ENCODE measurements at places on chromosomes 16 and 17.

- no peaks in the 10 kb centered on the region for H3K27me3 ChIP-seq
- H3K27ac ChIP-seq: no peak overlapping the region
- H3K4me3 ChIP-seq: no peak overlapping the region
- H3K4me1 ChIP-seq: no peaks in the 10 kb centered on the region
- no peaks in the 10 kb centered on the region for H3K36me3 ChIP-seq
These were observed 172.3 kb upstream of the IRX6 start for GRCh38 chr16:55151561-55152305.

GRCh38 chr17:17902877-17903276 lies 66.1 kb upstream of the SREBF1 start:
- no peak for DNase-seq
- H3K36me3 ChIP-seq: peaks cover 13% of the 10 kb centered on the region
- no peak overlapping the region for H3K4me3 ChIP-seq
- peaks cover 5% of the 10 kb centered on the region for H3K4me1 ChIP-seq
- no peak overlapping the region for H3K27ac ChIP-seq
- no peaks in the 10 kb centered on the region for H3K27me3 ChIP-seq

GRCh38 chr16:680967-681745 lies 946 bp downstream of the STUB1 start:
- H3K27ac ChIP-seq: peak overlapping the region; percentile 48
- peak overlapping the region; percentile 72 for H3K4me3 ChIP-seq
- no peak for DNase-seq
- peaks cover 40% of the 10 kb centered on the region for H3K4me1 ChIP-seq
- H3K27me3 ChIP-seq: no peaks in the 10 kb centered on the region
- H3K36me3 ChIP-seq: peaks cover 15% of the 10 kb centered on the region

GRCh38 chr16:81224824-81225223 lies 13.7 kb upstream of the BCO1 start:
- H3K27me3 ChIP-seq: peaks cover 3% of the 10 kb centered on the region
- no peak for DNase-seq
- no peaks in the 10 kb centered on the region for H3K36me3 ChIP-seq
- H3K4me3 ChIP-seq: no peak overlapping the region

- peaks cover 75% of the 10 kb centered on the region for H3K4me1 ChIP-seq
- peaks cover 47% of the 10 kb centered on the region for H3K36me3 ChIP-seq
- peak overlapping the region; percentile 80 for H3K4me3 ChIP-seq
- peak; percentile 82 for DNase-seq
- H3K27ac ChIP-seq: peak overlapping the region; percentile 90
These were observed 59.8 kb upstream of the RPH3AL start for GRCh38 chr17:412211-413015.

DNA sequence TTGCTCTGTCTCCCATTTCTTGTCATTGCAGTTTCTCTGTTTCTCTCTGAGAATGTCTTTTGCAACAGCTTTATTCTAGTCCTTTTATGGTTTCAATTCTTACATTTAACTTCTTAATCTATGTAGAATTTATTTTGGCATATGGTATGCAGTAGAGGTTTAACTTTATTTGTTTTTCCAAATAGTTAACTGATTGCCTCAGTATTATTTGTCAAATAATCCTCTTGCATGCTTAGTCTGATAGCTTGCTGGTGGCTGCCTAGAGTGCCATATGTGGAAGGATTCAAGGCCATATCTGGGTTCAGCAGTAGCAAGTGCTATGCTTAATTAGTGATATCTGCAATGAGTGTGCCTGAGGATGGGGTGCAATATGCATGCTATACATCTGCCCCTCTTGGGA lies 6.9 kb downstream of the SNTB2 start:
- DNase-seq: no peak
- H3K4me1 ChIP-seq: peaks cover 28% of the 10 kb centered on the region
- peaks cover 4% of the 10 kb centered on the region for H3K36me3 ChIP-seq
- no peaks in the 10 kb centered on the region for H3K27me3 ChIP-seq
- no peak overlapping the region for H3K27ac ChIP-seq
- no peak overlapping the region for H3K4me3 ChIP-seq

DNA sequence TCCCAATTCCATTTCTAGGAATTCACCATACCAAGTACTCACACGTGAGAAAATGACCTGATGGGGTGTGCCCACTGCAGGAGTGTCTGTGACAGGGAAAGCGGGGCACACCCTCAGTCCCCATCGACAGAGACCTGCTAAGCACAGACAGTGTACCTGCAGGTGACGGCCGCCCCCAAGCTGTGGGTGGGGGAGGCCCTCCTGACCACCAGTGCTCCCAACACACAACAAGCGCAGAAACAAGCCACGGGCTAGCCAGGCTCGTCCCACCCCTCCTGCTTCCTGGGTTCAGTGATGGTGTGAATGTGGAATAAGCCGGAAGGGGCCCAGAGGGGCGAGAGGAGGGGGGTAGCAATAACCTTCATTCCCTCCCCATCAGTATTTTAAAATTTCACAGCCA lies 31.9 kb downstream of the ZCCHC14 start:
- peaks cover 37% of the 10 kb centered on the region for H3K4me1 ChIP-seq
- DNase-seq: no peak
- no peak overlapping the region for H3K4me3 ChIP-seq
- no peak overlapping the region for H3K27ac ChIP-seq

DNA sequence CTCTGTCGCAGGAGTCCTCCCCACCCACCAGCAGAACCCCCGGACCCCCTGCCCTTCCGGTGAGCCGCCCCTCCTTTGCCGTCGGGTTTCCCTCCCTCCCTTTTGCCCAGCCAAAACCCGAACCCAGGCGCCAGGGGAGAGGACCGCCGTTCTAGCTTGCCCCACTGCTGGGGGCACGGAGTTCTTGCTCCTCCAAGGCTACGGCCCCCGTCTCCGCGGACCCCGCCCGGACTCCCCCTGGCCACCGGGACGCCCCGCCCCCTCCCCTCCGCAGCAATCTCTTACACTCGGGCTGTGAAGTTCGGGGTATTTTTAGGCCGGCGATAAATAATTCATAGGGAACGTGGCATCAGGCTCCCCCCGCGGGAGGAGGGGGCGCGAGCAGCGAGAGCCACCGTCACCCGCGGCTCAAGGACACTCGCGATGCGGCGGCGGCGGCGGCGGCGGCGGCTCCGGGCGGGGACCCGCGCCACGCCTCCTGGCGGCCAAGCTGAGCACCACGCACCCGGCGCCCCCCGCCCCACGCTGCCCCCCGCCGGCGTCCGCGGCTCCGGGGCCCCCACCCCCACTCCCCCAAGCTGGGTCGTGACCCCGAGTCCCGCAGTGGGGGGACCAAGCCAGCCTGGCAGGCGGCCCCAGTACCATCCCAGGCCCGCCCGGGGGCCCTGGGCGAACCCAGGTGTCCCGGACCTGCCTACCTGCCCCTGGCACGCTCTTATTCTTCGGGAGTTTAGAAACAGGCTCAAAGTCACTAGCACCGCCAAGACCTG lies at the start of gene GRIN2C:
GRIN2C (minus strand) TSS at position 427 of the 770 bp plus-strand sequence. CDS start 4,793 bp downstream, outside the sequence.
- H3K27me3 ChIP-seq: peaks cover 58% of the 10 kb centered on the region
- peaks cover 7% of the 10 kb centered on the region for H3K4me1 ChIP-seq
- peak within 1 kb of the TSS; percentile 21 for H3K27ac ChIP-seq
- no peak within 1 kb of the TSS for H3K4me3 ChIP-seq
- H3K36me3 ChIP-seq: peaks cover 1% of the 10 kb centered on the region

GRCh38 chr16:20851601-20852000 lies 45.3 kb downstream of the REXO5 start:
- H3K4me1 ChIP-seq: peaks cover 29% of the 10 kb centered on the region
- no peak for DNase-seq
- peaks cover 11% of the 10 kb centered on the region for H3K36me3 ChIP-seq
- no peaks in the 10 kb centered on the region for H3K27me3 ChIP-seq

GRCh38 chr16:63703612-63704011 lies 1418.3 kb downstream of the CDH11 start:
- no peak for DNase-seq
- H3K27ac ChIP-seq: no peak overlapping the region
- H3K4me1 ChIP-seq: no peaks in the 10 kb centered on the region
- no peaks in the 10 kb centered on the region for H3K27me3 ChIP-seq

DNA sequence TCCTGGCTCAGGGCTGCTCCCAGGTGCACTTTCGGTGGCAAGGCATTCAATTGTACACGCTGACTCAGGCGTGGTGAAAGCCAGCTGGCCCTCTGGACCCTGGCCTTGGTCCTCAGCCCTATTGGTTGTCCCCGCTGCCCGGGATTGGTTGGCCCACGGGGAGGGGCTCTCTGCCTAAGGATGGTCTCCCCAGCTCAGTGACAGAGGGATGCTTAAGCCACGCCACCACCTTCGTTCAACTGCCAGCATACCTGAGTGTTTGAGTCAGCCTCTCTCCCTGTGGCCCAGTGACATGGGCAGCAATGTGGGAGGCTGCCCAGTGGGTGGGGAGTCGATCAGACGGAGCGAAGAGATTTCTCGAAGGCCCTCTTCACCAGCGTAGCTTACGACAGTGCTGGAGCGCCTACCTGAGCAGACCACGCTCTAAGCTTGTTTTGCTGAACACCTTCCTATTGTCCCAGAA lies 30.3 kb downstream of the IRF8 start:
- H3K27me3 ChIP-seq: peaks cover 5% of the 10 kb centered on the region
- H3K4me1 ChIP-seq: peaks cover 10% of the 10 kb centered on the region
- H3K36me3 ChIP-seq: no peaks in the 10 kb centered on the region
- no peak for DNase-seq
- H3K4me3 ChIP-seq: no peak overlapping the region

DNA sequence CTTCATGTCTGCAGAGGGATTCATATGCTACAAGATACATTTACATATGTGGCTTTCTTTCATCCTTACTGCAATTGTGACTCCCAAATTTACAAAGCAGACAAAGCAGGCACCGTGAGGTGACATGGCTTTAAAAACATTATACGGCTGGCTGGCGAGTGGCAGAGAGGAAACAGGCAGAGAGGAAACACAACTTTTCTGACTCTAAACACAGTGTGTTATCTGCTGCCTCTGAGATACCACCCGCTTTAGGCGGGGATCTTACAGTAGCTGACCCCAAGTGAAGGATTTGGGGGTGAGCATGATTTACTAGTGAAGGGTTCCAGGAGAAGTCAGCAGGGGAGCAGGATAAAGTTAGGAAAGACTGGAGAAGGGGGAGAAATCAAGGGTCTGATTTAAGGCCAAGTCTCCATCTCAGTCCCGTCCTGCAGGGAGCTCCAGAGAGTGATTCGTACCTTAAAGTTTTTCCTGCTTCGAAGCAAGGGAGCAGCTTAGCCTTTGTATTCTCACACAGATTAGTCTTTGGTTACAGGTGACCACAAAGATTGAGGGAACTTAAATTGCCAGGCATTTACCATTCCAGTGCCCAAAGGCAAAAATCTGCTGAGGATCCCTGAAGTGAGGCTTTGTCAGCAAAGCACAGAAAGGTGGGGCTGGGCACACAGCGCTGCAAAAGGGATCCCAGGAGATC lies 355.0 kb downstream of the GRIN2A start:
- no peaks in the 10 kb centered on the region for H3K36me3 ChIP-seq
- DNase-seq: no peak
- H3K4me3 ChIP-seq: no peak overlapping the region
- H3K27me3 ChIP-seq: no peaks in the 10 kb centered on the region
- no peak overlapping the region for H3K27ac ChIP-seq

GRCh38 chr17:6755281-6755680 lies 565 bp upstream of the XAF1 start:
- peaks cover 2% of the 10 kb centered on the region for H3K27me3 ChIP-seq
- H3K4me3 ChIP-seq: peak overlapping the region; percentile 99
- peak overlapping the region; percentile 100 for H3K27ac ChIP-seq
- H3K4me1 ChIP-seq: peaks cover 63% of the 10 kb centered on the region
- H3K36me3 ChIP-seq: peaks cover 44% of the 10 kb centered on the region
- DNase-seq: no peak

DNA sequence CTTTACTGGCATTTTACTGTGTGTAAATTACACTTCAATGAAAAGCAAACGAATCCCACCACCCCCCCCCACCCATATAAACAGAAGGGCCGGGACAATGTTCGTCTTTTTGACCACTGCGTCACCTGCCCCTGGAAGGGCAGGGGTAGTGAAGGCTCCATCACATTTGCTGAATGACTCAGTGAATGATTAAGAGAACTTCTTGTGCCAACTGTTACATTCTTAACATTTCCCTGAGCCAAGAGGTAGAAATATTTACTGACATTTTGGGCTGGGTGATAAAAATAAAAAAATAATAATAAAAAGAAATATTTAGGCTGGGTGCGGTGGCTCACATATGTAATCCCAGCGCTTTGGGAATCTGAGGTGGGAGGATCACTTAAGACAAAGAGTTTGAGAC lies 24.1 kb downstream of the C16orf96 start:
- H3K4me3 ChIP-seq: no peak overlapping the region
- no peaks in the 10 kb centered on the region for H3K36me3 ChIP-seq
- no peaks in the 10 kb centered on the region for H3K4me1 ChIP-seq
- H3K27ac ChIP-seq: no peak overlapping the region
- DNase-seq: no peak
- no peaks in the 10 kb centered on the region for H3K27me3 ChIP-seq

GRCh38 chr17:43013296-43013695 lies 6.7 kb downstream of the IFI35 start:
- H3K4me3 ChIP-seq: no peak overlapping the region
- peaks cover 30% of the 10 kb centered on the region for H3K36me3 ChIP-seq
- no peak for DNase-seq
- no peak overlapping the region for H3K27ac ChIP-seq
- peaks cover 34% of the 10 kb centered on the region for H3K4me1 ChIP-seq
- H3K27me3 ChIP-seq: no peaks in the 10 kb centered on the region

DNA sequence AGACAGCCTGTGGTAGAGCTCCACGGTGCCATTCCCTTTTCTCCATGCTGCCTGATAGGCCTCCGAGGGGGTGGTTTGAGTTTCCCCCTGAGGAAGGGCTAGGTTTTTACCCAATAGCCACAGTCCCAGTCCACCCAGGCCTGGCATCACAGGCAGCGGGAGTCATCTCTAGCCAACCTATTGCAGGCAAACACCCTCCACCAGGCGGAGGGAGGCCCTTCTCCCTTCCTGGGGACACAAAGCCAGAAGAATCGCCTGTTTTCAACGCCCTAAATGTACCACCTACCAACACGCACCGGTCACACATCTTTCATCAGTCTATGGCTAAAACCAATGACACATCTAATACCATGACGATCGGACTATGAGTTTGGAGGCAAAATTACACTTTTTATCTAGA lies 7.4 kb downstream of the CSNK1D start:
- peaks cover 78% of the 10 kb centered on the region for H3K36me3 ChIP-seq
- no peak overlapping the region for H3K4me3 ChIP-seq
- H3K27ac ChIP-seq: no peak overlapping the region
- H3K4me1 ChIP-seq: peaks cover 55% of the 10 kb centered on the region

DNA sequence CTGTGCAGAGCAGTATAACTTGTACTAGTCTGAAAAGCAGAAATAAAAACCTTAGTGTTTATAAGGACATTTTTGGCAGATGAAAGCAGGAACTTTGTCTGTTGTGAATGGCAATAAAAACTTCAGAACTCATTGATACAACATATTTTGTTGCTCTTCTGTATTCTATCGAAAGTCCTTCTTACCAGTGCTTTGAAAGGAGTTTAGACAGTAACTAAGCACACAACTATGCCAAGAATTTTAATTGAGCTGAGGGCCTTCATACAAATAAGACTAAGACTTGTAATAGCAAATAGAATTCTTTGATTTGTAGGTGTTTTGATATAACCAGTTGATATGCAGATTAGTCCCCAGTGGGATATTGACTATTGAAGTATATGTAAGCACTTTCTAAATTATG lies 308.4 kb downstream of the ZFHX3 start:
- no peaks in the 10 kb centered on the region for H3K4me1 ChIP-seq
- no peak overlapping the region for H3K4me3 ChIP-seq
- H3K27me3 ChIP-seq: peaks cover 3% of the 10 kb centered on the region
- DNase-seq: no peak
- no peak overlapping the region for H3K27ac ChIP-seq
- no peaks in the 10 kb centered on the region for H3K36me3 ChIP-seq

- no peak for DNase-seq
- no peaks in the 10 kb centered on the region for H3K27me3 ChIP-seq
- no peak overlapping the region for H3K4me3 ChIP-seq
- peaks cover 2% of the 10 kb centered on the region for H3K4me1 ChIP-seq
These were observed 14.3 kb upstream of the INTS2 start for GRCh38 chr17:61942085-61942484.

- H3K36me3 ChIP-seq: no peaks in the 10 kb centered on the region
- H3K4me1 ChIP-seq: no peaks in the 10 kb centered on the region
- no peaks in the 10 kb centered on the region for H3K27me3 ChIP-seq
- H3K4me3 ChIP-seq: no peak overlapping the region
- H3K27ac ChIP-seq: no peak overlapping the region
These were observed 18.8 kb downstream of the RPH3AL start for GRCh38 chr17:333626-334396.

Measured in activated CD4-positive, alpha-beta T cell treated with anti-CD3 and anti-CD28 coated beads, Interleukin-2, amount 10 ng/mL, durations not matched to agents 7 days and 5 days (primary cell).